ENCODE measurements at places on chromosomes 3 and 15.

GRCh38 chr3:128380719-128381118 lies 86.0 kb downstream of the DNAJB8 start:
- no peak for DNase-seq

DNA sequence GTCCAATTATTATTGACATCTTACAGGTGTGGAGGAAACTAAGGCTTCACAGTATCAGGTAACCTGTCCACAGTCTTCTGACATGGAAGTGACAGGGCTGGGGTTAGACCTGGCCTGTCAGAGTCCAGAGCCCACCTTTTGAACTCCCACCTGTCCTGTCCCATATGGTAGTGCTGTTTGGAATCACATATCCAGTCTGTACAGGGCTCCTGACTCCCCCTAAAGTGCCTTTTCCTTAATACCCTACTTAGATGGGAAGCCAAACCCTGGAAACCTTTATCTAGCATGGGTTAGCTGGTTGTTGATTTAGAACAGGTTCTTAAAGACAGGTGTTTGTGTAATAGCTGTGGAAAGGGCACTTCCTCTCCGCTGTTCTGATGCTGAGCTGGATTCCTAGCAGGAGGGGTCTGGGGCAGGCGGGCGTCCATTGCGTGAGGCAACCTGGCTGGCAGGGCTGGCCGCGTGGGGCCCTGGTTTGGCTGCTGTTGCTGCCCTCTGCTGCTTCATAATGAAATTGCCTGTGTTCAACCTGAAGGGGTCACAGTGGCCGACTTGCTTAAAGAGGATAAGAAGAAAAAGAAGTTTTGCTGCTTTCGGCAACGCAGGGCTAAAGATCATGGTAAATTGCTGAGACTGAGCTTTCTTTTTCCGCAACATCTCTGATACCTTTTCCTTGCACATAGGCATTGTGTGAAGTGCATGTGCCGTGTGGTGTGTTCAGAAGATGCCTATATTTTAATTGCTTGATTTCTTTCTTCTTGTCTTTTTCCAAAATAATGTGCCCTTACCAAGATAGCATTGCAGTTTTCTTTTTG lies 136.2 kb downstream of the CHDH start:
- DNase-seq, result peak; percentile 82

- DNase-seq, result no peak
Measured at GRCh38 chr3:113753376-113753985, 6.6 kb downstream of the ATP6V1A start.

DNA sequence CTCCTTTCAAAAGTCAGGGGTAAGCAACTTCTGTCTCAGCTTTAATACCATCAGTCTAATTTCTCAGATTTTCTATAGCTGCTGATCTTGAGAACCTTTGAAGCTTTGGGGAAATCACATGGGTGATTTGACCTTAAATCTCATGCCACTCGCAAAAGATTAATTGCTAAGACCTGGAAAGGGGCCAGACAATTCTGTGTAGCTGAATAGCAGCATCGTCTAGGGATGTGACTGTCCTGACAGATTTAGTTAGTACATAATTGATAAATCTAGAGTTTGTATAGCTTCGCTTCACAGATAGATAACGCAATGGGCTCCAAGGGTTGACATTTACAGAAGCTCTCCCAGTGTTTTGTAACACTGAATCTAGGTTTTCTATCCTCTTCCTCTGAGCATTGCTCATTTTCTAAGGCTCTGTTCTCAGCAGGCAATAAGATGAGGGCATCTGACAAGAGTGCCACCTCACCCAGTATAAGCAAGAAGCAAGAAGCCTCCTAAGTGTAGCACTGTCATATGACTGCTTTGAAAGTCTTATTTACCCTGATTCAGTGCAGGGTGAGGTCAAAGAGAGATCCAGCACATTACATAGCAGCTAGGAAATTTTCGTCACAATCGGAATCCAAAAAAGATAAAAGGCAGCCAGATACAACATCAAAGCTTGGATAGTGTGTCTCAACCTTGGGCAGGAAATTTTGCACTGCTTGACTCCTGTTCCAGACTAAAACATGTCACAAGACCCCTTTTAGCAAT lies 47.7 kb upstream of the DUT start:
- DNase-seq, result no peak

DNA sequence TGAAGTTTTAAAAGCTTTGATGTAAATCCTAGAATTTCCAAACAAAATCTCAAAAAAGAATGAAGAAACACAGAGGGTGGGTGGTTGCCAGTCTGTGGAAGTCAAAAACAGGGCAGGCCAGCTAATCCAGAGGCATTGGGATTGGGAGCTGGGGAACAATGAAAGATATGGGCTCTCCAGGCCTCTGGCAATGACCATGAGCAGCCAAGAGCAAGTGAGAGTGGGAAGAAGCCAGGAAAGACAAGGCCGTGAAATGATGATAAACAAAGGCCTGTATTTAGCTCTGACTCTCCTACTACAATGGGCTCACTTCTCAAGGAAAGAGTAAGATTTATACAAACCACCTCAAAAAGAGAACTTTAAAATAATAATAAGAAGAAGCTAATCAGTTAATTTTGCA lies 248.5 kb downstream of the ZMAT3 start:
- DNase-seq, result no peak

- DNase-seq, result peak; percentile 84
Measured at GRCh38 chr15:90482124-90483011, 47.4 kb upstream of the CRTC3 start.

DNA sequence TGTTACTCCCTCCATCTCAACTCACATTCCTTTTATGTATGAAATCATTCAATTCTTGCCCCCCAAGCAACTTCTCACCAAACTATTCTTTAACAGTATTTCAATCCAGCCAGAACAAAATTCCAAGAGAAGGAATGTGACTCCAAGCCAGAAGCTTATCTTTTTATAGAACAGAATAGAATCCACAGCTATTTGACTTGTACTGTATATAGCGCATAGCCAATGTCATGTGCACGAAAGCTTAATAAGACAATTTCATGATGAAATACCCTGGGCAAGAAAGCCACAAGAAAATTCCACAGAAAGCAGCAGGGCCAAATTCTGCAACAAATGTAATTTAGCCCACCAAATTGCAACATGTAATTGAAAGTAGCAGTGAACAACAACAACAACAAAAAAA lies 127.6 kb upstream of the UBE2E2 start:
- DNase-seq, result no peak

GRCh38 chr15:95247071-95247984 lies 1016.0 kb downstream of the MCTP2 start:
- DNase-seq, result no peak

- no peak for DNase-seq
Measured at GRCh38 chr15:96408591-96409183, 78.2 kb downstream of the NR2F2 start.

GRCh38 chr15:81942655-81943195 lies 103.1 kb downstream of the MEX3B start:
- no peak for DNase-seq

Measured in Ammon's horn (tissue), 1 donor.